ENCODE measurements at places on chromosomes 5 and 9.
A peak's percentile ranks its signal among the peaks of the same experiment; 100 is the strongest.

GRCh38 chr5:61949054-61949678, 356.8 kb upstream of the KIF2A start:
- no peak for DNase-seq

GRCh38 chr5:179680014-179680779, 637 bp downstream of the CBY3 start:
- no peak for DNase-seq

- DNase-seq = no peak
Measured at GRCh38 chr9:130501639-130502038, 56.9 kb downstream of the ASS1 start.

GRCh38 chr5:150092159-150092787, 5.9 kb upstream of the CSF1R start:
- DNase-seq = no peak

GRCh38 chr5:62354028-62354874, 48.2 kb downstream of the KIF2A start:
- DNase-seq = peak; percentile 24

DNA sequence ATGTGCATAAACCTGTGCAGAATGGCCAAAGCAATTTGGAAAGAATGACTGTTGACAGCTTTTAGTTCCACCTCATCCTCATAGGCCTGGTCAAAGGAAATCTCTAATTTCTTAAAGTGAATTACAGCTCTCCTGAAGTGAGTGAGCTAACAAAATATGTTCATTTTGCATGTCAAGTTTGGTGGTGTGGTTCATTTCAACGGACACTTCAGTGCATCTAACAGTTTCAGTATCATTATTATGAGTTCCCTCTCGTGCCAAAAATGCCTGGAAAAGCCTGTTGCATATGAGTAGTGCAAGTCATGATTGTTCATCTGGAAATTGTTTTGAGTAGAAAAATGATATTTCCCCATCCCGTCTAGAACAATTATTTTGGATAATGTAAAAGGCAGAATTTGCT, 53.2 kb upstream of the HMHB1 start:
- no peak for DNase-seq

- no peak for DNase-seq
Measured at GRCh38 chr5:33230467-33231078, 210.2 kb upstream of the TARS1 start.

GRCh38 chr9:3520564-3520963, 5.2 kb downstream of the RFX3 start:
- no peak for DNase-seq

GRCh38 chr5:9540791-9541190, 5.1 kb downstream of the SEMA5A start:
- DNase-seq = no peak

- no peak for DNase-seq
Measured at GRCh38 chr9:130480673-130481072, 35.9 kb downstream of the ASS1 start.

GRCh38 chr5:147445917-147446316, 64.0 kb downstream of the DPYSL3 start:
- no peak for DNase-seq

GRCh38 chr9:128163027-128163515, 3.0 kb downstream of the BBLN start:
- no peak for DNase-seq

DNA sequence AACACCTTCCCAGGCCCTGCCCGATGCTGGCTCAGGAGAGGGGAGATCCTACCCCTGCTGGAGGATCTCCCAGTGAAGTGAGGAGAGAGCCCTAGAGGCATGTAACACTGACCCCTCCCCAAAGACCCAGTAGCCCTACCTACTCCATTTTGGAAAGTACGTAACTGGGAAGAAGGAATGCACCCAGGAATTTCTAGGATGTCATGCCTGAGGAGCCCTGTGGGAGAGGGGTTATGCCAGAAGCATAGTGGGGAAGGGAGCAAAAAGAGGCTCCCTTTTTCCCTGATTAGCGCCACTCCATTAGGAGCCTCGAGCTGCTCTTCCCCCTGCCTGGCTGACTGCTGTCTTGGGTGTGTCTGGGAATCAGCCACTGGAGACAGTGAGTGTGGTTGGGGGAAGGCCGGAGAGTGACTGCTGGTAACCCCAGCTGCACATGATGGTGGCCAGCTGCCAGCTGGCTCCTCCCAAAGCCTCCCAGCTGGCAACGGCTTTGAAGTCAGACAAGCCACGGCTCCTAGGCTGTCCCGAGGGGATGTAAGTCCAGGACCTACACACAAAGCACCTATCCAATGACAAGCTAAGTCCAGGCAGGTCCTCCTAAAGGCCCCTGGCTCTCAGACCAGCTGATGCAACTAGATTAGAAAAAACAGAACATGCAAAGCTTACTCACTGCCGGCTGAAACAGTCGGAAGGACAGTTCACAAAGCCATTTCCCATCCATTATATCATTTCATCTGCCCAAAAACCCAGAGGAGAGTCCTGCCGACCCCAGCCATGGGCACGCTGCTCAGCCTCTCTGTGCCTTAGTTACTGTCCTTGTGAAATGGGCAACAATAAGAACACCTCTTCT, 136.5 kb upstream of the ABCA1 start:
- DNase-seq = peak; percentile 90

DNA sequence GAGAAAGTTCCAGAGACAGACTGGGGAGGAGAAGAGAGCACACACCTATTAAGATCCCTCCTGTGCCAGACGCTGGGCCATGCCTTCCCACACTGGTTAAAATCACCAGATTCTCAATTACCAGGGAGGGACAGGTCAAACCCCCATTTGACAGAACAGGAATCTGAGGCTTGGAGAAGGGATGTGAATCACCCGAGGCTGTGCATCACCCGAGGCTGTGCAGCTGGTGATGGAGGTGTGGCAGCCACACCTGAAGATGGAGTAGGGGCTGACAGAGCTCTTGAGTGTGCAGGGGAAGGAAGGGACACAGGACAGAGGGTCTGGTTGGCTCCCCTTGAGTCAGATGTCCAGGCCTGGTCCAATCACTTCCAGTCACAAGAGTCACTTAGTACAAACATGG, 70.6 kb downstream of the LMX1B start:
- no peak for DNase-seq

- no peak for DNase-seq
Measured at GRCh38 chr9:3088219-3088618, 244.3 kb upstream of the PUM3 start.

GRCh38 chr5:3034881-3035280, 283.4 kb upstream of the IRX2 start:
- DNase-seq = no peak

DNA sequence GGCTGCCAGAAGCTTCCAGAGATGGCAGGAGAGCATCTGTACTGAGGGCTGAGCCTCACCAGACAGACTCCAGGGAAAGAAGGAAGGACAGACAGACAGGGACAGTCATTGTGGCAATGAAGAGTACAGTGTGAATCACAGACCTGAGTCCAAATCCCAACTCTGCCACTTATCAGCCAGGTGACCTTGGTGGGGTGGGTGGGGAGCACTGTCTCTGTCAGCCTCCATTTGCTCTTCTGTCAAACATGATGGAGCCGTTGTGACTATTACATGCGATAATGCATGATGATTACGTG, 85.9 kb upstream of the FSTL4 start:
- no peak for DNase-seq

DNA sequence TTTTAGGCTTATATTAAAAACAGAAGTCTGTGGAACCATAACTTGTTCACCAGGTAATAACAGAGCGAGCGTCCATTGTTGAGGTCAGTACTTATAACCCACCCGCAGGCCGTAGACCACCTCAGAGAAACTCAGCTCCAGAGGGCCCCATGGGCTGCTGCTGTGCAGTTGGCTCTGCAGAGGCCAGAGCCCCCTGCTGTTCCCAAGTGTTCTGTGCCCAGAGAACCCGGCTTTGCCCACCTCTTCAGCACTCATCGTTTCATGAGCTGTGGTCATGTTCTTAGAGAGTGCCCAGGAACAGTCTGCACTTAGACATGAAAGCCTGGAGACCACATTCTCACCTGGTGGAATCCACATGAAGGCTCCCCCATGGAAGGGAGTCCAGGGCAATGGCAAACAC, 50.4 kb upstream of the SLC2A8 start:
- DNase-seq = no peak

- DNase-seq = no peak
Measured at GRCh38 chr9:93594041-93594756, 17.8 kb downstream of the PHF2 start.

DNA sequence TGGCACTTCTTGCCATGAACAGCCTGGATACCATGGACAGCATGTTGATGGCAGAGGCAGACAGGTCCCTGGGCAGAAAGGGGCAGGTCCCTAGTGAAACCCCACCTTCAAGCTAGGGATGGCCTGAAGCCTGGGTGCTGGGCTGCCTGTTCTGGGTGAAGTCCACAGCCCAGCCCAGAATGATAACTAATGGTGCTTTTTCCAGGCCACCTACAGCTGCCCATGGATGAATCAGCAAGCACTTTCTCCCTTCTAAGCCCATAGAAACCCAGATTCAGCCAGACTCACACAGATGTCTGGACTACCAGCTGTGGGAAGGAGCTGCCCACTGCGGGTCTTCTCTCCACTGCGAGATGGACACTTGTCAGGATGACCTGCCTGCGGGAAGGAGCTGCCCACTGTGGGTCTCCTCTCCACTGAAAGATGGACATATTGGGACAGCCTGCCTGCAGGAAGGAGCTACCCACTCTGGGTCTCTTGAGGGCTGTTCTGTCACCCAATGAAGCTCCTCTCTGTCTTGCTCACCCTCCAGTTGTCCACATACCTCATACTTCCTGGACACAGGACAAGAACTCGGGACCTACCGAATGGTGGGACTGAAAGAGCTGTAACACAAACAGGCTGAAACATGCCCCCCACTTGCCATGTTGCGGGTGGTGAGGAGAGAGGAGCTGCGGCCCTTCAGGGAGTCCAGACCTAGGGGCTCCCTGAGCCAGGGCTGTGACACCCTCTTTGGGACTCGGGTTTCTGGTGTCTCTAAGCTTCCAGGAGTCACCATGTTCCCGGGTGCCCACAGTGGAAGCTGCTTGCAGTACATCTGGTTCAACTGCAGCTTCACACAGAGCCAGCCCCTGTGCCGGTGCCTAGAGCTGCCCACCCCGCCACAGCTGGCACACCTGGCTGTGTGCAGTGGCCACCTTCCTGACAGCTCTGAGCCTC, 60.7 kb upstream of the SYNPO start:
- DNase-seq = no peak

GRCh38 chr9:122337556-122337929, 33.3 kb upstream of the PTGS1 start:
- no peak for DNase-seq

DNA sequence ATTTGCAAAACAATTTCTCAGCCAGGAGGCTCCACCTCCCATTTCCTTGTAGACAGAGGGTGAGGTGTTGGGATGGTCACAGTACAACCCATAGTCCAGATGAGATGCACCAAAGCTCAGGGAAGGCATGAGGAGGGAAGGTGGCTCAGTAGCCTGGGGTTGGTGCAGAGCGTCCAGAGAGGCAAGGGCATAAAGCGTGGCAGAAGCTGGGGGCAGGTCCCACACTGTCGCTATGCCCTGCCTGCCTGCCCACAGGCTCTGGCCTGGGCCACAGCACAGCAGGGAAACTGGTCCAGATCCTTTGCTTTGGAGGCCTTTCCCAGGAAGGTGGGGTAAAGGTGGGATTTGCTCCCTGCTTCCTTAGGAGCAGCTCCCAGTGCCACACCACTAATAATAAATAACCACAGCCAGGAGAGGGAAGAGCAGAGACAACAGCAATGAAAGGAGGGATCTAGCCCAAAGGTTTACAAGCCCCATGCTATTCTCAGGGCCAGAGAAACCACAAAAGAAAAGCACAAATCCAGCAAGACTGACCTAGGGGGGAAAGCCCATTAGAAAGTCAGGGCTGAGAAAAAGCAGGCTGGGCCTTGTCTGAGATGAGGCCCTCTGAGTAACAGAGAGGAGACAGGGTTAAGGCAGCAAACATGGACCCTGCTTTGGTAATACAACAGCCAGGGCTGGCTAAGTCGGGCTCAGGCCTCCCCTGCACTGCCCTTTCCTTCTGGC, 27.2 kb downstream of the PCDHGC5 start:
- DNase-seq = no peak

GRCh38 chr9:109887079-109887478, 107.1 kb downstream of the PALM2AKAP2 start:
- no peak for DNase-seq

GRCh38 chr9:93094658-93095204, 1.3 kb upstream of the CARD19 start:
- DNase-seq = no peak

DNA sequence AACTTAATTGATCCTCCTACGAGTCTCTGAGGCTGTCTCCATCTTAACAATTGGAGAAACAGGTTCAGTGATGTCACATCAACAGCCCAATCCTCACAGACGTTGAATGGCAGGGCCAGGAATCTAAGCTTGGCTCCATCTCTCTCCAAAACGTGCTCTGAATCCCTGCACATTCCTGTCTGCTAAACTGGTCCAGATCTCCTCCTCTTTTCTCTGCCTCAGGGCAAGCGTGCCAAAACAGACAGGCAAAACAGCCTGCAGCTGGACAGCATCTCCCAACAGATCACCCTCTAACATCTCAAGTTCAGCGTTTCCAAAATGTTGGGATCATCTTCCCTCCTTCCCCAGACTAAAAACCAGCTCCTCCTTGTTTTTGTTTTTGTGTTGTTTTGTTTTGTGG, 6.6 kb downstream of the FBP1 start:
- no peak for DNase-seq

GRCh38 chr5:153543288-153543687, 52.8 kb downstream of the GRIA1 start:
- no peak for DNase-seq

DNA sequence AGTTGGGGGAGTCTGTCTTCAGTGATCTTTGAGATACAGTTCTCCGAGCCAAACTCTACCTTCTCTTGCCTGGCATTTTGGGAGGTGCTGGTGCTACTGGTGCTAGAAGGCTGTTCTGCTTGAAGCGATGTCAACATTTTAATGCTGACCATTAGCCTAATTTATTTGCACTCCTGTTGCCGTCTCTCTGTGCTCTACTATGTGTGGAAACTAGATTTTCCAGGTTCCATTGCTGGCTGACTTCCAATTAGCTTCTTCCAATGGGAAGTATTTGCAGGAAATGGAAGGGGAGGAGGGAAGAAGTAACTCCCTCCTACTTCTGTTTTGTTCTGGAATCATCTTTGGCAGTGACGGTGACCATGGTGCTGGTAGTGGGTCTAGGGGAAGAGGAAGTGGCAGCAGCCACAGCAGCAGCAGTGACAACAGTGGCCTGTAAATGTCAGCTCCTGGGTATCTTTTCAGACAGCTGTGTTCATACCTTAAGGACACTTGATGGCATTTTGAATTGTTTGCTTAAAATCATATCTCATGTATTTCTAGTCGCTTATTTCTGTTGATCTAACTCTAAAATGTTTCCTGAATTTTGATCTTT, 7.9 kb downstream of the TXNDC8 start:
- no peak for DNase-seq

DNA sequence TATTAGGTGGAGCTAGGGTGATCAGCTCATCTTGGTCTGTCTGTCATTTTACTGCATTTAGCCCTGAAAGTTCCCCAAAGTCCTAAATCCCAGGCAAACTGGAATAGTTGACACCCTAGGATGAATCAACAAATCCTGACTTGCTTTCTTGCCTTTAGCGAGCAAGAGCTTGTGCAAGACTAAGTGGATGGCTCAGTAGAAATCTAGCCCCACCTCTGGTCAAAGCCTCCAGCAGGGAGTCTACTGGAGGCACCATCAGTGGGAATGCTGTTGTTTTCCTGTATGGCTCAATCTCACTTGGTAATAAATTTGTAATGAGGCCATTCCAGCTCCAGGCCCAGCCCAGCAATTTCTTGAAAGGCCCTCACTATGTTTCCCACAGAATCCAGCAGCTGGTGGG, 43.7 kb upstream of the TRPC7 start:
- DNase-seq = no peak
